Cardiac fibroblast (primary cell): ENCODE measurements at places on chromosomes 6 and 20.

DNA sequence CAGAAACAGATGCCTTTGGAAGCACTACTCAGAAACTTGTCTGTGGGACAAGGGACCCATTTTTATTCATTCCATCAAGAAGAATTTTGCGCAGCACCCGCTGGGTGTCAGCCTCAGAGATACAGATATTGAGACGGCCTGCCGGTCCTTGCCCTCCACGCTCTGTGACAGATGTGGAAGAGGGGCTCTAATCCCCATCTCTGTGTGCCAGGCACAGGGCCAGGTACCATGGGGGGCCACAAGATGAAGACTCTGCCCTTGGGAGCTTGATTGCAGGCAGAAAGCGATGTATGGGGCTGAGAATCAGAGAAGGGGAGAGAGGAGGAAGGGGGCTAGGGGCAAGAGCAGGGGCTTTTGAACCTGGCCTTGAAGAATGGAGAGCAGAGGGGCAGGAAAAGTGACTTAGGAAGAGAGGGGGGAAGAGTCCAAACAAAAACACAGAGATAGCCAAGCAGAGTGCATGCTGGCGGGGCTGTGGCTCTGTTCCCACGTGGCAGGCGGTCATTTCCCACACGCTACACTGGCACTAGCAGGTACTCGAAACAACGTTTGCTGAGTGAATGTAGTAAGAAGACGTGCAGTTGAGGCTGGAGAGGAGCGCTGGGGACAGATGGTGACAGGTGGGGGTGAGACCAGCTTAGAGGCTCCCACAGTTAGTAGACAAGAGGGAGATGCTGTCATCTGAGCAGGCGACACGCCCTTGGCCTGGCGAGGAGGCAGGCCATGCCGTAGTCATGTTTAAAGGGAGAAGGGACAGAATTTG is 170.3 kb upstream of the SNX9 start:
- no peak for DNase-seq

DNA sequence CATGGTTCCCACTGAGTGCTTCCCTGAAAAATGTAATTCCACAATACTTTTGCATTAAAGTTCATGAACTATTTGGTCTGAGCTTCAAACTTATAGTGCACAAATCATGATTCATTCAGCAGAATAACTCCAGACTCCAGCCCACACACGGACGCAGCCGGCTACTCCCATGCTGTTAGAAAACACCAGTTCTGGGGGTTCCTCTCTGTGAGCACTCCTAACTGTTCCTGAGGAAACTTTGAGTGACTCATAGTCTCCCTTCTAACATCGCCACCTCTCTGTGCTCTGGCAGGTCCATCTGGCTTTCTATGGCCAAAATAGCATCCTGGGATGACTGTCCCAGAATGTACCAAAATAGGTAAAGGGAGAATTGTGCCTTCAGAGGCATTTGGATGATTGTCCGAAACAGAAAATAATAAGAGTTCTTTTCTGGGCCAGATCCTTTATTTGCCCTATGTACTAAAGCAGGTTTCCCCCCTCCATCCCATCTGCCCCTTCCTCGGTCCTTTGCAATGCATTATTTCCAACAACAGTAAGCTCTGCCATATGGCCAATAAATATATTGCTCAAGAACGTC is 32.3 kb upstream of the LY86 start:
- DNase-seq, result no peak

- no peak for DNase-seq
Measured at GRCh38 chr6:168139121-168139520, 60.1 kb upstream of the FRMD1 start.

DNA sequence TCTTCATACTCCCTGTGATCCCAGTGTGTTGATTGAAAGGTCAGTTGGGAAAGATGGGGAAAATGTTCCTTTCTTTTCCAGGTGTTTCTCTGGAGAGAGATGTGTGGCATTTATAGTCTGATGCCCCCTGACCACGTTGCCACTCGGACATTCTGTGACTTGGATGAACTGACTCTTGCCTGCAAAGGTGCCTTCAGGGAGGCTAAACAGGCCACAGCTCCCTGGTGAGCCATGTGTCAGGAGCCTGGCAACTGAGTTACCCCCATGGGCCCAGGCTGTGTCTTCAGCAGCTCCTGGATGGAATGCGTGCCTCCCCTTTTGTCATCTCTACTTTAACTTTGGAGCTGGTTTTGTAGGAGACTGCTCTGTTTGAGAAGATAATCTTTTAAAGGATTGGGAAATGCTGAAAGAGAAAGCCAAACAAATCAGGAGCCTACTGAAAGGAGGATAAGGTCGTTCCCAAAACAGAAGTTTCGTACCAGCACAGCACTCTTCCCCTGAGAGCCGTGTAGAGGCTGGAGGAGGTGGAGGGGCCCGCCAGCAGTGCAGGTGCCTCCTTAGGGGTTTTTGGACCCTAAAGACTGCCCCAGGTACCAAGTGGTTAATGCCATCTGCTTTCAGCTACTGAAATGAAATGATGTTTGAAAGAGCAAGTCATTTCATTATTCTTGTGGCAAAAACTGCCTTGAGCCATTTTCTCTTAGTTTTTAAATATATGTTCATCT is 322.8 kb downstream of the ZFAND3 start:
- DNase-seq, result no peak

DNA sequence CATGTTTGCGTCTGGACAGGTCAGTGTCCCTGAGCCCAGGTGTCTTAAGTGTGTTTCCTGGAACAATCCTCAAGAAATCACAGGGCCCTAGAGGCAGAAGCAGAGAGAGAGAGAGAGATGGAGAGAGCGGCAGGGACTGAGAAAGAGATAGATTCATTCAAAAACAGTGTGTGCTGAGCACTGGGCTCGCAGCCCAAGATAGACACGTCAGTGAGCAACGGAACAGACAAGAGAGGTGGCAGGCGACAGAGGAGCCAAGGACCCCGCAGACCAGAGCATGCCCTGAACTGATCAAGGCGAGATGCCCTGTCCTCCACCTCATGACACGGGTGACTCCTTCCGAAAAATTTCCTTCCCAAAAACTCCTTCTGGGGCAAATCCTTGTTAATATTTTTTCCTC is 362.0 kb upstream of the SULF2 start:
- DNase-seq, result no peak

DNA sequence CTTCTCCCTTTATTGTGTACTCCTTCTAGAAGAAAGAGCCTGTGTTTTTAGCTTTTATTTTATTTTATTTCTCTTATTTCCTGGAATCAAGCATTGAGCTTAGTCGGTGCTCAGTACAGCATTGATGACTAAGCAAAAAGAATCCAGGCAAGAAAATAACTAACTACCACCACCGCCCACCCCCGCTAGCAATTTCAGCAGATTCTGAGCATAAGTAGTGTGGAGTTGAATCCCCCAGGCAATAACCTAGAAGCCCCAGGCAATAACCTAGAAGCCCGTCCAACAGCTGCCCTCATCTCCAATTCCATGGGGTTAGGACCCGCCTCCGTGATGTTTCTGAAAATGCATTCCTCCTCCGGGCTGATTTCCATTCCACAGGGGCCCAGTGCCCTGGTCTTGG is 258.0 kb upstream of the TAB2 start:
- no peak for DNase-seq

GRCh38 chr6:30615219-30615957 is 1.7 kb downstream of the PPP1R10 start:
- peak; percentile 96 for DNase-seq
